ENCODE measurements at places on chromosomes 6 and 20.
A peak's percentile ranks its signal among the peaks of the same experiment; 100 is the strongest.

GRCh38 chr20:57791178-57791962 is 81.6 kb upstream of the PMEPA1 start:
- H3K4me1 ChIP-seq, result no peaks in the 10 kb centered on the region
- DNase-seq, result no peak
- H3K27ac ChIP-seq, result no peak overlapping the region
- no peaks in the 10 kb centered on the region for H3K36me3 ChIP-seq
- H3K27me3 ChIP-seq, result no peaks in the 10 kb centered on the region
- no peak overlapping the region for H3K4me3 ChIP-seq

DNA sequence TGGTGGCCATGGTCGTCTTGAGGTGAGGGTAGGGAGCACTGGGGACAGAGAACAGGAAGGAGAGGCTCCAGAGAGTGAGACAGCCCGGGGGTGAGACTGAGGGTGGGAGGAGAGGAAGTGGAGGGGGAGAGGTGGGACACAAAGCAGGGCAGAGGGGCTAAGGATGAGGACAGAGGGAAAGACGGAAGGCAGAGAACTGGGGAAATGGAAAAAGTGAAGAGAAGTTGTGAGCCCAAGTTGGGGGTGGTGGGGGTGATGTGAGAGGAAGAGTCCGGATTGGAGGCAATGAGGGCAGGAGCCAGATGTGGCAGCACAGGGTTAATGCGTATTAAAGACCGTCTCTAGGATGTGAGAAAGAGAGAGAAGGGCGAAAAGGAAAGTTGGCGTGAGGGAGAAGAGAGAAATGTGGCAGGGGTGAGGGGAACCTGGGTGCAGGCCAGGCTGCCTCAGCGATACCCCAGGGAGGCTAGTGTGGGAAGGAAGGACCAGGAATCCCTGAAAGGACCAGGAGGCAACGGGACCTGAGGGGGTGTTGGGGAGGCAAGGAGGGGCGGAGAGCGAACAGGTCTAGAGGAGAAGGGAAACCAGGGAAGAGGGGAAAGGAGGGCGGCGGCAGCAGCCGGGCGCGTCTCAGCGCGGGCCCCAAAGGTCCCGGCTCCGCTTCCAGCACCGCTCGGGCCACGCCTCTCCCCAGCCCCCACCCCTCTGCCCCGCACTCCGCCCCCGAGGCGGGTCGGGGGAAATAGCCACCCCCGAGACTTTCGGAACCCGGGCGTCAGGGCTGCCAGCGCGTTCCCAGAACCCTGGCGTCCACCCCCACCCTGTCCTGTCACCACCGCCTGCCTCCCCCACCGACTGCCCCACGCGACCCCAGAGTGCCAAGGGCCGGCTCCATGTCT is at the start of gene PPP1R18:
TSS of gene PPP1R18 (minus strand) at position 637 of the 899 bp plus-strand sequence. CDS start at position 10, 627 bp downstream.
- DNase-seq, result peak; percentile 70
- peak within 1 kb of the TSS; percentile 65 for H3K4me3 ChIP-seq
- peaks cover under 1% of the 10 kb centered on the region for H3K36me3 ChIP-seq
- H3K27me3 ChIP-seq, result no peaks in the 10 kb centered on the region

DNA sequence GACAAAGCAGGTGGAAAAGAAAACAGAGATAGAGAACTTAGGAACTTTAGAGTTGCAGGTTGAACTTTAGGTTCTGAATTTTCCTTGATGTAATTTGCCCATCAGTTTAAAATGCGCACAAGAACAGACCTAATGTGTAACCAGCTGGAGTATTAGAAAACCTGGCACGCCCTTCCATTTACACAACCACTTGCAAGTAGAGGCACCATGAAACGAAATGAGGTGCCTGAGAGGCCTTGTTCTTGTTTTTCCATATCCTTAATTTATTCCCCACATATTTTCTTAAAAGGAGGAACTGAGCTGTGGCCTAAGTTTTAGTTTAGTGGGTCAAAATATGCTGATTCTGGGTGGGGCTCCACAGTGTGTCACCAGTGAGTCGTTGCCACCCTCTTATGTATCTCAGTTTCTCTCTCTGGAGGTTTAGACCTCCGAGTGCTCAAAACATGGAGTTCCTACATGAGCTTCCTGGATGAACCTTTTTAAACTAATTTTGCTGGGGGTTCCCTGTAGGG is 17.2 kb upstream of the IL22RA2 start:
- no peak for DNase-seq
- H3K4me1 ChIP-seq, result no peaks in the 10 kb centered on the region
- no peaks in the 10 kb centered on the region for H3K36me3 ChIP-seq
- no peak overlapping the region for H3K4me3 ChIP-seq
- no peaks in the 10 kb centered on the region for H3K27me3 ChIP-seq

DNA sequence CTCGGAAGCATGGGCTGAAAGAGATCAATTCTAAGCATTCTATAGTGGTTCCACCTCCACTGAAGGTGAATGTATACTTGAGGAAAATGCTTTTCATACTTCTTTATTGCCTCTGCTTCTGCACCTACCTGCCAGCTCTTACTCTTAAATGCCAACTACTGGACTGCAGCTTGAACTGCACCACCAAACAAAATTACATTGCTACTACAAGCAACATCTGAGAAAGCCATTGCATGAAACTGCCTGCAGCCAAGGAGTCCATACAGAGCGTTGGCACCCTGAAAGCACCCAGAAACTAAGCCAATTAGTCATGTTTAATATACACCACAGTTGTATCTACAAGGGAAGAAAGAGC is 440.9 kb downstream of the BTBD3 start:
- DNase-seq, result no peak
- no peaks in the 10 kb centered on the region for H3K36me3 ChIP-seq
- no peaks in the 10 kb centered on the region for H3K27me3 ChIP-seq

- no peaks in the 10 kb centered on the region for H3K27me3 ChIP-seq
- H3K36me3 ChIP-seq, result peaks cover 8% of the 10 kb centered on the region
- H3K4me1 ChIP-seq, result peaks cover 32% of the 10 kb centered on the region
These were observed 2.9 kb upstream of the TRIM39 start for GRCh38 chr6:30323806-30324205.

GRCh38 chr6:56746767-56747504 is 104.2 kb upstream of the DST start:
- H3K4me1 ChIP-seq, result no peaks in the 10 kb centered on the region
- H3K27ac ChIP-seq, result peak overlapping the region; percentile 19
- H3K36me3 ChIP-seq, result no peaks in the 10 kb centered on the region
- DNase-seq, result no peak

- H3K36me3 ChIP-seq, result no peaks in the 10 kb centered on the region
- H3K27ac ChIP-seq, result no peak overlapping the region
- DNase-seq, result no peak
- no peak overlapping the region for H3K4me3 ChIP-seq
- H3K27me3 ChIP-seq, result no peaks in the 10 kb centered on the region
- H3K4me1 ChIP-seq, result peaks cover 17% of the 10 kb centered on the region
These were observed 37.4 kb downstream of the PNLDC1 start for GRCh38 chr6:159837511-159837910.

DNA sequence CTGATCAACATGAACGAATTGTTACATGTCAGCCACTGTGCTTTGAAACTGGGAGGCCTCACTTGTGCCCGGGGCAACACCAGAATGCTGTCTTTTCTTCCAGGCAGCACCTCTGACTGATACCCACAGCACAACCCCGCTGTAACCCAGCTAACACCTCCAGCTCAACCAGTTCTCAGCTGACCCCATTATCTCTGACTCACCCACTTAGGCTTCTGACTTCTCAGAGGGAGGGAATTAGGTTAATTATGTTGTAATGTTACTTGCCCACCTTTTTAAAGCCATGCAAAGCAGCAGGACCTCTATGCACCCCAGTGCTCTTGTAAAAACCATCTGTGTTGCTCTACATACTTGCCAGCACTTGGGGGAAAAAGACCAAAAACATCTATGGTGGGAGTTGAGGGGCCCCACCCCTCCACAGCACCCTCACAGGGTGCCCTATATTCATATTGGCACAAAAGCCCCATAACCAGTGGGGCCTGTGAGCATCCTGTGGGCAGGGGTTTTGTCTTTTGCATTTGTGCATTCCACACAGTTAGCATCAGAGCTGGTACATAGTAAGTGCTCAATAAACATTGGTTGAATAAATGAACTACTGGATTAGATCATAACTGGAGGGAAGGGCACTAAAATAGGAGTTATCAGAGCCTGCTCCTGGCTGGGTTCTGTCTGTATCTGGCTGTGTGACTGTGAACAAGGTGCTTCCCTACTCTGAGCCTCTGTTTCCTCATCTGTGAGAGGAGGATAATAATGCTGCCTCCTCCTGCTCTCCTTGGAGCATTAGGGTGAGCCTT is 22.3 kb downstream of the BNIP5 start:
- no peaks in the 10 kb centered on the region for H3K27me3 ChIP-seq
- peaks cover 2% of the 10 kb centered on the region for H3K4me1 ChIP-seq
- H3K4me3 ChIP-seq, result no peak overlapping the region
- H3K27ac ChIP-seq, result no peak overlapping the region
- H3K36me3 ChIP-seq, result no peaks in the 10 kb centered on the region

GRCh38 chr6:17957498-17957897 is 29.9 kb downstream of the KIF13A start:
- no peak for DNase-seq
- no peaks in the 10 kb centered on the region for H3K27me3 ChIP-seq
- H3K4me3 ChIP-seq, result no peak overlapping the region
- H3K27ac ChIP-seq, result no peak overlapping the region
- H3K36me3 ChIP-seq, result no peaks in the 10 kb centered on the region
